ENCODE measurements at places on chromosomes 13 and 19.

GRCh38 chr13:30017880-30018279 is 167.5 kb upstream of the UBL3 start:
- no peak for DNase-seq

DNA sequence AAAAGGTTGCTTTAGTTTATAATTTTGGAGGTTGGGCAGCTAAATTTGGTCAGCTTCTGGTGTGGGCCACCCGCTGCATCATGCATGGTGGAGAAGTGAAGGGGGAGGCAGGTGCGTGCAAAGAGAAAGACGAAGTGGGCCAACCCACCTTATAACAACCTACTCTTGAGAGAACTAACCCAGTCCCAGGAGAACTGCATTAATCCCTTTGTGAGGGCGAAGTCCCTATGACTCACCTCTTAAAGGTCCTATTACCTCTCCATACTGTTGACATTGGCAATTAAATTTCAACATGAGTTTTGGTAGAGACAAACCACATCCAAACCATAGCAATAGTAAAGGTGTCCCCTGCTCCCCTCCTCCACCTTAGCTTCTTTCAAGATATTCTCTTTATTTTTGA is 7.7 kb upstream of the FGF9 start:
- no peak for DNase-seq

GRCh38 chr13:36966404-36966803 is 32.7 kb downstream of the ALG5 start:
- no peak for DNase-seq

DNA sequence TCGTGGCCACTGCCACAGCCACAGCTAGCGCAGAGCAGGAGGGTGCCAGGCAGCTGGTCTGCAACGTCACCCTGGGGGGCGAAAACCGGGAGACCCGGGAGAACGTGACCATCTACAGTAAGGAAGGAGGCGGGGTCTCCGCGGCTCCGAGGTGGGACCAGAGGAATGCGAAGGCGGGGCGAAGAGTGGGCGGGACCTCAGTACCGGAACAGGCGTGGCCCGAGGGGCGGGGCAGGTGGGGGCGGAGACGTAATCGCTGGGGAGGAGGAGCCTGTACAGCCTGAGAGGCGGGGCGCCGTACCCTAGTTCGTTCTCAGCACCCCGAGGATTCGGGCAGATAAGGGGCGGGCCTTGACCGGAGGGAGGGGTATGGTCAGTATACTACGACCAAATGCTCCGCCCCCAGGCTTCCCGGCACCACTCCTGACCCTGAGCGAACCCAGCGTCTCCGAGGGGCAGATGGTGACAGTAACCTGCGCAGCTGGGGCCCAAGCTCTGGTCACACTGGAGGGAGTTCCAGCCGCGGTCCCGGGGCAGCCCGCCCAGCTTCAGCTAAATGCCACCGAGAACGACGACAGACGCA is 2.5 kb downstream of the ICAM5 start:
- DNase-seq: peak; percentile 54

DNA sequence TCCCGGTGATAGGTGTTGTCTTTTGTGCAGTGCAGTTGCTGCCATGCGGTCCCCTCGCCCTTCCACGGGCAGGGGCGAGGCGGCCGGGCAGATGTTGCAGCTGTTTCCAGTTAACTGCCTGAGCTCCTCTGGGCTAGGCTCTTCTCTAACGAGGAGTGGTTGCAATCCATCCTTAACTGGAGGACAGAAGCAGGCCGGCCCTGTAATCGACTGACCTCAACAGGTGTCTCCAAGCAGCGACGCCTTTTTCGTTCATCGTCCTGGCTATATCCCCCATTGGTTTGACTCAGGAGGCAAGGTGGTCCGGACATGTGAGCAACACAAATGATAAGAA is 1.9 kb upstream of the TSC22D1 start:
- no peak for DNase-seq
